ENCODE measurements at places on chromosomes 2 and 18. TPM values are rescaled to one million over a fixed set of nuclear protein-coding genes. Genes with fewer than 3 reads are reported as not detected.

- no peak for DNase-seq
Measured at GRCh38 chr2:111678651-111679050, 205.3 kb downstream of the ANAPC1 start.

Gene ERICH2
- 0.94 TPM for total RNA-seq

- DNase-seq = no peak
Measured at GRCh38 chr2:100767224-100767653, 52.7 kb upstream of the NPAS2 start.

Gene MOB1A
- total RNA-seq = 53.1 TPM

- no peak for DNase-seq
Measured at GRCh38 chr2:49154140-49154539, at the start of gene FSHR. FSHR (minus strand) TSS chr2:49154515; CDS start chr2:49154417, 98 bp downstream.

GRCh38 chr18:13539050-13539449 lies 187.3 kb downstream of the FAM210A start:
- no peak for DNase-seq

DNA sequence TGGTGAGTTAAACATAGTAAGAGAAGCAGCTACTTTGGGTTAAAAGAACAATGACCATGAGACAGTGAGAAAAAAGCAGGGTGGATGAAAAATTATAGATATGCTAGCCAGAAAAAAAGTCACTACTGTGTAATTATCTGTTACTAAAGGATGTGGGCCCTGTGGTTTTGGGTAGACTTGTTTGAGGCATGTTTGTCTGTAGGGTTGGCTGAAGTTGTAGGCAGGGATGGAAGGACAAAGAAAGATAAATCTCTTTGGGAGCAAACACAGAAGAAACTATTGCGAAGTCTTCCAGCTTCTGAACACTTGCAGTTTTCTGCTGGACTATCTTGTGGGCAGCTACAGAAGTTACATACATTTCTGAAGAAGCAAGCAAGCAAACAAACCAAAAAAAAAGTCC lies 28.2 kb downstream of the RND3 start:
- DNase-seq = no peak

DNA sequence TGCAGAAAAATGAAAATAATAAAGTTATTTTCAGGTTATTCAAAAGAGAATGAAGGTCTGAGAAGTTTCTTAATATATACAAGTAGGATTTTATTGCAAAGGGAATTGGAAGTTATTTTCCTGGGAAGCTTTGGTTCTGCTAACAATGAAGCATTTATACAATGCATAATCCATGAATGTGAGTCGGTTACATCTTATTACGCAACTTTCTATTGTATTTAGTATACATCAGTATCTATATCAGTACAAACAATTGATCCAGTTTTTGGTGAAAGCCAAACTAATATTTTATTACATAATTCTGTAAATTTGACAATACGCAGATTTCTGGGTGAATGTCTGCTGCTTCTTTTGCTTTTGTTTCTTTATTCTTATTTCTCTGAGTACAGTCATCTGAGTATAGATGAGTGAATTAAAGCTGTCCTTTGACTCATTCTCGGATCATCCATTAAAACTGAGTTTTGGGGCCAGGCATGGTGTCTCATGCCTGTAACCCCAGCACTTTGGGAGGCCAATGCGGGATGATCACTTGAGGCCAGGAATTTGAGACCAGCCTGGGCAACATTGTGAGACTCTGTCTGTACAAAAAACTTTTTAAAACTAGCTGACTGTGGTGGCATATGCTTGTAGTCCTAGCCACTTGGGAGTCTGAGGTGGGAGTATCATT lies 108.5 kb downstream of the SOCS6 start:
- no peak for DNase-seq

Gene EMILIN1
- 17.4 TPM for total RNA-seq

Gene SLC8A1
- 958 TPM for total RNA-seq

- DNase-seq = no peak
Measured at GRCh38 chr18:8984131-8984721, 118.3 kb upstream of the NDUFV2 start.

DNA sequence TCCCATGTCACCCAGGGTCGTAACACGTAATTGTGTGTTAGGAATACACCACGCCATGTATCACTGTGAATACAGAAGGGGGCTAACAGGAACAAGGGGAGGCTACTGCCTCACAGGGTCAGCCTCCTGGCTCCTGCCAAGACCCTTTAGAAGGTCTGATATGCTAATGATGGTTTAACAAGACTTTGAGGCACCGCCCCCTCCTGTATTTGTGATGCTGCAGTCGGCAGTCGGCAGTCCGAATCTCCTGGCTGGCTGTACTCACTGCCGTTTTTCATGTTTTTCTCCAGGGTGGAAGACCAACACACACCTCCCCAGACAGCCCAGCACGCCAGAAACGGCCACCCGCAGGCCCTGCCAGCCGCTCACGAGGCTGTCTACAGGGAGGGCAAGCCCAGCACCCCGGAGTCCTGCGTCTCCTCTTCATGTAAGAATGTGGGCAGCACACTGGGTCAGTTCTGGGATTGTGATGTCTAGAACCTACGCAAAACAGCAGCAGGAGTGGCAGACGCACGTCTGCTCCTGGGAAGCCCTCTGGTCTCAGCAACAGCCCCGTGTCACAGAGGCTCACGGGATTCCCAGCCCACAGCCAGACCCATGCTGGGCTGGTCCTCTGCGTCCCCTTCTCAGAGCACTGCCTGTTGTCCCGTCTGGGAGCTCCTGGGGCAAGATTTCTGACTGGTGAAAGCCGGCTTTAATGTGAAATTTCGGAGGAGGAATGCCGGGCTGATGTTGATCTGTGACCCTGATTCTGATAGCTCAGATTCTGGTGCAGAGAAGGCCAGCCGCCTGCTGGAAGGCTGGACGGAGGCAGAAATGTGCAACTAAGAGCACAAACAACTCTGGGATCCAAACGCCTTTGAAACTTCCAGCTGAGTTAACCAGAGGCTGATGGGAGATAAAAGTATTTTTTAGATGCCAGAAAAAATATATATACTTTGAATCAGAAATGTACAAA lies 39.7 kb upstream of the B3GNT7 start:
- DNase-seq = no peak

Gene ERFE
- not detected for total RNA-seq

GRCh38 chr2:240506406-240507059 lies 51.3 kb downstream of the ANKMY1 start:
- DNase-seq = no peak

GRCh38 chr2:232890896-232891601 lies 21.0 kb downstream of the SNORC start:
- DNase-seq = peak; percentile 38

GRCh38 chr2:188291617-188292347 lies at the start of gene GULP1:
GULP1 (plus strand) TSS chr2:188291874; CDS start chr2:188477703, 185,829 bp downstream.
- DNase-seq = peak; percentile 84

- peak; percentile 65 for DNase-seq
Measured at GRCh38 chr2:164737612-164738081, 104.0 kb downstream of the COBLL1 start.

Gene CCDC85A
- 4.3 TPM for total RNA-seq

GRCh38 chr2:187612857-187613256 lies 58.6 kb upstream of the TFPI start:
- no peak for DNase-seq

DNA sequence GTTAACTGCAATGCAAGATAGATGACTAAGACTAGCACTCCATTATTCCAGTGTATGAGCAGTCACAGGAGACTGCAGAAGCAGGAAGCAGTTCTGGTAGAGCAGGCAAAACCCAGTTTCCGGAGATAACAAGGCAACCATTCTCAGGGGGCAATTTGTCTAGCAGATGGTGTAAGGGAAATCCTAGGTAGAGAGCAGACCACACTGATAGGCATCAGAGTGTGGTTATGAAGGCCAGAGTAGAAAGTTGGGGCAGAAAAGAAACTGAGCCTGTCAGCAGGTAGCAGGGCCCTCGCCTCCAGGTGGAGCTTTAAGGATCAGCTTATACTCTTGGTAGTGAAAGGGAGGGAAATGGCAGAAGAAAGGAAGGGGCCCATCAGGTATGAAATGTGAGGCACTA lies 164.4 kb downstream of the PDE11A start:
- no peak for DNase-seq

DNA sequence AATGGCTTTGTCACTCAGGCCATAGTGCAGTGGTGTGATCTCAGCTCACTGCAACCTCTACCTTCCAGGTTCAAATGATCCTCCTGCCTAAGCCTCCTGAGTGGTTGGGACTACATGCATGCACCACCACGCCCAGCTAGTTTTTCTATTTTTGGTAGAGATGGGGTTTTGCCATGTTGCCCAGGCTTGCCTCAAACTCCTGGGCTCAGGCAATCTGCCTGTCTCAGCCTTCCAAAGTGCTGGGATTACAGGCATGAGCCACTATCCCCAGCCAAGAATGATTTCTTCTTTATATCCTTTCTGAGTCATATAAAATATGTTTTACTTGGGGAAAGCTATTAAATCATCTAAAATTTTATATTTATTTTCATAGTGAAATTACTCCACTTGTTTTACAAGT lies 61.3 kb downstream of the CYBRD1 start:
- DNase-seq = no peak

Gene SATB2
- 1.3 TPM for total RNA-seq

GRCh38 chr2:159226608-159227385 lies 59.7 kb downstream of the WDSUB1 start:
- DNase-seq = no peak

Gene RHBDD1
- 29.5 TPM for total RNA-seq

Gene PIEZO2
- total RNA-seq = 0.32 TPM

DNA sequence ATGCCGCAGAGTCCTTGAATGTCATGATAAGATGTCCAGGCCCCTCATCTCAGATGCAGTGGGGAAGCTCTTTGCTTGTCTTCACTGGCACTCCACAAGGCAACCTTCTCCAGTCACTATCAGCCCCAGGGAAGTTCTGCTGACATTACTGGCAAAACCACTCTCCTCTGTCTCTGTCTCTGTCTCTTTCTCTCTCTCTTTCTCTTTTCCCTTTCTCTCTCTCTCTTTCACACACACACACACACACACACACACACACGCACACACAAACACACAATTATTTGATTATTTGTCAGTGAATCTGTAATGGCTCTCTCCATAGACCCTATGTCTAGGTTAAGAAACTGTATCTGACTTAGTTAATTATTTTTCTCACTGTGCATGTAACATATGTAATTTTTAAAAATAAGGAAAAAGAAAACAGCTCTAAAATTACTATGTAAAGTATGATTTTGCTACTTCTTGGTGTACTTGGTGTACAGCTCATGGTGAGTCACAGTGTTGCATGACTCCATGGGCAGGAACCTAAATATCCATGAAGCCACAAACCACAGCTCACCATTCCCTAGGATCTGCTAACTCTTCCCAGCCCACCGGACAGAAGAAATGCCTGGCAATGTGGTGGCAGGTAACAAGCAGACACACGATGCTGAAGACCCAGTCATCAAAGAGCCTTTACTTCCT lies 594.9 kb upstream of the ID2 start:
- no peak for DNase-seq

Gene CAVIN2
- total RNA-seq = 104 TPM

Gene UGT1A5
- not detected for total RNA-seq

GRCh38 chr2:28338046-28338817 lies 54.4 kb upstream of the FOSL2 start:
- DNase-seq = peak; percentile 86

- DNase-seq = peak; percentile 44
Measured at GRCh38 chr2:190791347-190791975, 89.2 kb upstream of the GLS start.

Gene LCT
- total RNA-seq = not detected

- no peak for DNase-seq
Measured at GRCh38 chr2:160450486-160450885, 43.1 kb downstream of the RBMS1 start.

DNA sequence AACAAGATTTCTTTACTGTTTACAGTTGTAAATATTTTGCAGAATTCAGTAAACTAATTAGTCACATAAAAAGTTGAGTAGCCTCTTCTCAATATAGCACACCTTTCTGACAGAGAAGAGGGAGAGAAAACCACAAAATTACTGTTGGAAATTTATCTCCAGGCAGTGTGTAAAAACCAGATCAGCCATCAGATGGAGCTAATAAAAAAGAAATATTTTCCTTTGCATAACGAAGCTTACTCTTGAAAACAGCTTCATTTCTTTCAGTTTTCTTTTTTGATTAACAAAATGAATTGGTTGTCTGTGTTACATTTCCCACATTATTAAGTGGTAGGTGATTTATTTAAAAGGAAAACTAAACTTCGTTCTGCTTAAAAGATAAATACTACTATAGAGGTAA lies 259.3 kb upstream of the KCNJ3 start:
- DNase-seq = no peak

DNA sequence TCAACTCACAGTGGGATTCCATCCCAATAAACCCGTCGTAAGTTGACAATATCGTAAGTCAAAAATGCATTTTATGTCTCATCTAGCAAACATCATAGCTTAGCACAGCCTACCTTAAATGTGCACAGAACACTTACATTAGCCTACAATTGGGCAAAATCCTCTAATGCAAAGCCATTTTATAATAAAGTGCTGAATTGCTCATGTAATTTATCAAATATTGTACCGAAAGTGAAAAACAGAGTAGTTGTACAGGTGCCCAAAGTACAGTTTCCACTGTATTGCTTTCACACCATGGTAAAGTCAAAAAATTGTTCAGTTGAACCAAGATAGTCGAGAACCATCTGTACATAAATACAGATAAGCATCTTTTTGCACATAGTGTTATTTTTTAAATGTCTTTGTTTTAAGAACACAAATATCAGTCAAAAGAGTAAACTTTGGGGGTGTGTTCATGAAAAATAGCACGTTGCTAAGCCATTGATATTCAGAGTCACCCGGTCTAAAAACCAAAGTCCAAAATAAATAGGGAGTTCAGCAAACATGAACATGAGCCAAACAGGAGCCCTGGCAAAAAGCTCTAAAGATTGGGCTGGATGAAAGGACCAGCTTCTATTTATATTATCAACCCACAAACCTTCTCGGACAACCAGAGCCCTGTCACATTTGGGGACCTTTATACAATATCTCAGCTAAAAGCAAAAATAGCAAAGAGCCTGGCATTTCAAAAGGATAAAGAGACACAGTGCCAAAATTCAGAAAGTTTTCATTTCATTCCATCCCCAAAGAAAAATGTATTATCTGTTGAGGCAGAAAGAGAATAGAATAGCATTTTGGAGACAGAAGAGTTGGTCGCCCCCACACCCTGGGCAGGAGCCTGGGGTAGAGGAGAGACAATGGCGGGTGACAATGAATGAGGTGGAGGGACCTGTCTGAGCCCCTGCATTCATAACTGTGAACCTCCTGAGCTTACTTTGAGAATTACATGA lies 105.9 kb upstream of the SH3BP4 start:
- DNase-seq = no peak

- no peak for DNase-seq
Measured at GRCh38 chr2:127873707-127874303, 12.0 kb downstream of the AMMECR1L start.

Gene FASTKD1
- total RNA-seq = 111 TPM

Data from Right ventricle myocardium superior (tissue), 1 donor.